NCI-H1048 (cell line): ENCODE measurements at places on chromosomes 2 and 18.

GRCh38 chr2:69287544-69287943 lies 99.5 kb downstream of the GFPT1 start:
- DNase-seq = no peak

DNA sequence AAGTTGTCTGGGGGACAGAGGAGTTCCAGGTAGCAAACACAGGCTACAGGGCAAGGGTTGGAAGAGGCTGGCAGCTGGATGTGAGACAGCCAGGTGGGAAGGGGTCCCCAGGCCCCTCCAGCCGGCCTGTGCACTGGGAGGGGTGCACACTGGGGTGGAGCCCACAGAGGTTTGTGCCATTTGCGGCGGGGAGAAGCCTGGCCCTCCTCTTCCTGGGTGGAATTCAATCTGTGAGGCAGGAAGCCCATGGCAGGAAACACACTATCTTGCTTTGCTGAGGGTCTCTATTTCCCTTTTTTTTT lies 63.3 kb downstream of the PXDN start:
- no peak for DNase-seq

- DNase-seq = no peak
Observed at GRCh38 chr2:241562269-241562891, 3.8 kb downstream of the BOK start.

GRCh38 chr18:45656194-45656770 lies 41.0 kb downstream of the SLC14A2 start:
- no peak for DNase-seq

DNA sequence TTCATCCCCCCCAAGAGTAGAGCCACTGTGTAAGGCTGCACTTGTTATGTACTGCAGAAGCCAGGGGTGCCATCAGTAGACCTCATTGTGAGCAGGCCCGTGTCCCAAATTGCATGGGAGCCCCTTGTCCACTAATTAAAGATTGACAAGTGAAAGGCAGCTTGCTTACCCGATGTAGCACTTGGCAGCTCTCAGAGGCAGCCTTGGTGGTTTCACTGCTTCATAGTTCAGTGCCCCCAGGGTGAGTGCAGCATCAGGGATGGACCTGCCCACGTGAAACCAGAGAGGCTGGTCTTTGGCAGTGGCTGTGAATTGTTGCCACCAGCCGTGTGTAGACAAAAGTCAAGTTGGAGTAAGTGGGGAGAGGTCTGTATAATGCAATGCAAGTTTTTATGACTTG lies 13.3 kb downstream of the TUBB6 start:
- no peak for DNase-seq

GRCh38 chr2:242013771-242014170 lies 144.2 kb downstream of the RTP5 start:
- DNase-seq = no peak

DNA sequence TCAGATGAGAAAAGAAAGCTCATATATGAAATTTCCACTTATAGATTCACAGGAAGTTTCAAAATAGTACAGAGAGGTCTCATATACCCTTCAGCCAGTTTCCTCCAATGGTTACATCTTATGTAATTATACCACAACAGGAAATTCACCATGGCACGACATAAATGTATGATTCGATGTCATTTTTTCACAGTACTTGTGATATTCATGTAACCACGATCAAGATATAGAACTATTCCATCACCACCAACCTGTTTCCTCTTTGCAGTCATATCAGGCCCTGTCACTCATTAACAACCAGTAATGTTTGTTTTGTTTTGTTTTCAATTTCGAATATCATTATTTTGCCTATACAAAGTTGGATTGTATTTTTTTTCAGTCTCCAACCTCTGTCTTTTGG lies 314.3 kb upstream of the POU3F3 start:
- no peak for DNase-seq

DNA sequence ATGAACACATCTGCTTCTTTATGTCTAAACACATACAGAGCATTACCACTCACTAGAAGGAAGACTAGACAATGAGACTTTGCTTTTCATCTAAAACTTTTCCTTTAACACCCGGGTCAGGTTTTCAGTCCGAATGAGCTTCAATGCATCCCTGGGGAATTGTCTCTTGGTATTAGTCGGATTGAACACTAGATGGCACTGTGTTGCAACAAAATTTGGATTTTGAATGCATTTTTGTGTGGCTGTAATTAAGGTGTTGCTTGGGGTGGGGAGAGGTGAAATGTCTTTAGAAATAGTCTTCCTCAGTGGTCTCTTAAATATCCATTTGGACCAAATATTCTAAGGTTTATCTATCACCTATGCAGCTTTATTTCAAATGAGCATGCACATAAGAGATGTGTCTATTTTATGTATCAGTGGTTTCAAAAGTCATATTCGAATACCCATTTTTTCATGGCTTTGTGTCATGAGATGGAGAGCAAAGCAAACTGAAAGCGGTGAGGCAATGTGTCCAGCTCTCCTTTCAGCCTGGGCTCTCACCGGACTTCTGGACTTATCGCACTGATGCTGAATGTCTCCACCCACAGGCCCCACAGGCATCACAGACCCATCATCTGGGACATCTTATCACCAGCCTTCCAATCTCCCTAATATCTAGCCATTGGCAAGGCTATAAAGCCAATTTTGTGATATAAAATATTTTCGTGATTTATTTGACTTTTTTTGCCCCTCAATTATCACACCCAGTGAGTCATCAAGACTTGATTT lies 510.3 kb downstream of the RNF144A start:
- DNase-seq = no peak

DNA sequence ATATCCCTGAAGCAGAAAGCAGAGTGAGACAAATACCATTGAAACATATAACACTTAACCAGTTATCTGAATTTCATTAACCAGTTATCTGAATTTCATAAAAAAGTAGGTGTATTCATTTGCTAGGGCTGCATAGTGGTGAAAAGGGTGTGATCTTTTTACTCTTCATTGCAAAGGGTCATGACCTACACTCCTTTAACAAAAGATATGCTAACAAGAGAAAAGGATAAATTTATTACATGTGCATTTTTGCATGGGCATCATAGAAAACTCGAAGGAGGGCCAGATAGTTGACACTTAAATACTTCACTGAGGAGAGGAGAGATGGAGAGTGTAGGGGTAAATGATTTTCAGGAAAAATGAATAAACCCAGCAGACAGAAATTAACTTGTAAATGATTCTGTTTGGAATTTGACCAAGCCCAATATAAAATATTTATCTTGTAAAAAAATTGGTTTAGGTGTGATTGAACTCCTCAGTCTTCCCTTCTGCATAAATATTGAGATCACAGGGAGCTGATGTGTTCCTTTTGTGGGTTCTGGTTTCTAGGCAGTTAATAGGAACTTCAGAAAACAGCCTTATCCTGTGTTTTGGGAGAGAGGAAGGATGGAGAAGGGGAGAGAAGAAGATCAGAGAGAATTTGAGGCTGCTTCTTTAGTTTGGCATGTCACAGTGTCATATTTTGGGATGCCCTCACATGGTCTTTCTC lies 372.5 kb upstream of the SYT4 start:
- no peak for DNase-seq

DNA sequence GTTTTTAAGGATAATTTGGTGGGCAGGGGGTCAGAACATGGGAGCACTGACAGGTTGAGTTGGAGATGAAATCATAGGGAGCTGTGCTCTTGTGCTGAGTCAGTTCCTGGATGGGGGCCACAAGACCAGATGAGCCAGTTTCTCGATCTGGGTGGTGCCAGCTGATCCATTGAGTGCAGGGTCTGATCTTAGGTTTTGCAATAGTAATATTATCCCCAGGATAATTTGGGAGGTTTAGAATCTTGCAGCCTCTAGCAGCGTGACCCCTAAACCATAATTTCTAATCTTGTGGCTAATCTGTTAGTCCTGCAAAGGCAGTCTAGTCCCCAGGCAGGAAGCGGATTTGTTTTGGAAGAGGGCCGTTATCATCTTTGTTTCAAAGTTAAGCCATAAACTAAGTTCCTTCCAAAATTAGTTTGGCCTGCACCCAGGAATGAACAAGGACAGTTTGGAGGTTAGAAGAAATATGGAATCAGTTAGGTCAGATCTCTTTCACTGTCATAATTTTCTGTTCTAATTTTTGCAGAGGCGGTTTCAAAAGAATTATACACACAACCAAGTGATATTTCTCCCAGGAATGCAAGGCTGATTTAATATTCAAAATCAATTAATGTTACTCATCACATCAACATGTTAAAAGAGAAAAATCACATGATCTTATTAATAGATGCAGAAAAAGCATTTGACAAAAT lies 23.0 kb downstream of the DBI start:
- no peak for DNase-seq

DNA sequence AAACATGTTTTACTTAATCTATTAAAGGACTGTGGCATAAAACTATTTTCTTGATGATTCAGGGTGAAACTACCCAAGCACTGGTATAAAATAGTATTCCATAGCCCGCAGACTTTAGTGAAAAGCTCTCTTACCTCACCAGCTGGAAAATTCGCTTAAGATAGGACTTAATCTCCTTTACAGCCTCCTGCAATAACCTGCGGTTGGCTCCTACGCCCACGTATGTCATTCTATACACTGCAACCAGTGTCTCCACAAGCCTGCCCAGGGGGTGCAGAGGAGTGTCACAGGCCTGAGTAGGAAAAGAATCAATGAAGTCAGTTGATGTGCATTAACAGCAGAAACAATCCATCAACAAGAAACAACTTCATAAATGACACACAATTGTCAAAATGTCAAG lies 11.3 kb upstream of the MPP4 start:
- no peak for DNase-seq

DNA sequence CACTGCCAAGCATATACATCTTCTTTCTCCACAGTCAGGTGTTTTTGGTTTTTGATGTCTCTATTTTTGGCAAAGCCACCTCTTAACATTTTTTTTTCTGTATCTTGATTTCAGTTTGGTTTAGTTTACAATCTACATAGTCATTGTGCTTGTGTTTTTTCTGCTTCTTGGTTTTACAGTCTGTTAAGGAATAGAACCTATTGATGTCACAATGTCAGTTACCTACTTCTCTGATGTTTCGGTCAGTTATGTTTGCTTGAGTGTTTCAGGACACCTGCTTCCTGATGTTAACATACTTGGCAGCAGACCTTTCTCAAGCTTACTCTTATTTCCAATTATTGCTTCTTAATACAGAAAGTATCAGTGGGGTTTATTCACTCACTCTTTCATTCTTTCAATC lies 253.3 kb downstream of the SPAG16 start:
- no peak for DNase-seq

GRCh38 chr2:163703386-163703785 lies 32.4 kb downstream of the FIGN start:
- no peak for DNase-seq

GRCh38 chr2:220980966-220981675 lies 591.0 kb downstream of the EPHA4 start:
- no peak for DNase-seq

GRCh38 chr18:58042826-58043490 lies 1.1 kb upstream of the NEDD4L start:
- no peak for DNase-seq

DNA sequence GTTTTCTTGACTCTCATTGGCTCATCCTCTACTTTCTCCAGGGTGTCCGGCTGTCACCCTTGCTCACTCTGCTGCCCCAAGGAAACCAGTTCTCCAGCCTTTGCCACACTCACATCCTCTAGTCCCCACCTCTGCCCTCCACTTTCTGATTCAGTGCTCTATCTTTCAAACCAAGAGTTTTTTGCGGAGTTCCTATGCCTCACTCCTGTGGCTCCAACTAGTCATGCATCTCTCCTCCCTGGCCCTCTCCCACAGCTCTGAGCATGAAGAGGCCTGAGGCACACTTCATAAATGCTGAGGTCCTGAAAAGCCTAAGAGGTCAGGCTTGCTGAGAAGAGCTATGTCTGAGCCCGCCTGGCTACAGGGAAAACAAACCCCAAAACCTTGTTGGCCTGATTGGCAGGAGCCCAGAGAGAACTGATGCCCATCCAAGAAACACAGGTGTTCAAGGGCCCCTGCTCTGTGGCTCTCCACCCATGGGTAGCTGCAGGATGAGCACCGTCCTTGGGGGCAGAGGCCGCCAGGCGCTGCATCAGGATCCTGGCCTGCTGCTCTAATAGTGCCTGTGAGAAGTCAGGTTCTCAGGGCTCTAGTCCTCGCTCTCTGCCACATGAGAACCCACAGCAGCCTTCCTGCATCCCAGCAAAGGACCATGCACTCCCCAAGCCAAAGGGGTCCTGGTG lies 42.1 kb downstream of the HS1BP3 start:
- DNase-seq = no peak

GRCh38 chr2:240351088-240351741 lies 84.2 kb upstream of the GPC1 start:
- DNase-seq = no peak

GRCh38 chr2:12855508-12855907 lies 138.8 kb downstream of the TRIB2 start:
- DNase-seq = no peak

GRCh38 chr2:216132585-216132984 lies 23.4 kb downstream of the XRCC5 start:
- DNase-seq = no peak

DNA sequence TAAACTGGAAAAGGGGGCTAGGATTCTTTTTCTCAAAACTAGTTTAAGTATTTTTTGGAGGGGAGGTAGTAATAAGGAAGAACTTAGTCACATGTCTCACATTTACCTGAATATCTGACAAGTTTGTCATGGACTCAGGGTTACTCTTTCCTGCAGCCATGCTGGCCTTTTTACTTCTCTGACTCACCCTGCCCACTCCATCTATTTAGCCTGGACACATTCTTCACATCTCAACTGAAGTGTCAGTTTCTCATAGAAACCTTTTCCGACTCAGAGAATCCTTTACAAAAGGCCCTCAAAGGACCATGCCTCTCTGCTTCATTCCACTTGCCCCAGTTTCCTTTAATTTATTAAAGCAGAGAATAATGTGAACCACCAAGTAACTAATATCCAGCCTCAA lies 42.6 kb downstream of the SCN7A start:
- DNase-seq = no peak

DNA sequence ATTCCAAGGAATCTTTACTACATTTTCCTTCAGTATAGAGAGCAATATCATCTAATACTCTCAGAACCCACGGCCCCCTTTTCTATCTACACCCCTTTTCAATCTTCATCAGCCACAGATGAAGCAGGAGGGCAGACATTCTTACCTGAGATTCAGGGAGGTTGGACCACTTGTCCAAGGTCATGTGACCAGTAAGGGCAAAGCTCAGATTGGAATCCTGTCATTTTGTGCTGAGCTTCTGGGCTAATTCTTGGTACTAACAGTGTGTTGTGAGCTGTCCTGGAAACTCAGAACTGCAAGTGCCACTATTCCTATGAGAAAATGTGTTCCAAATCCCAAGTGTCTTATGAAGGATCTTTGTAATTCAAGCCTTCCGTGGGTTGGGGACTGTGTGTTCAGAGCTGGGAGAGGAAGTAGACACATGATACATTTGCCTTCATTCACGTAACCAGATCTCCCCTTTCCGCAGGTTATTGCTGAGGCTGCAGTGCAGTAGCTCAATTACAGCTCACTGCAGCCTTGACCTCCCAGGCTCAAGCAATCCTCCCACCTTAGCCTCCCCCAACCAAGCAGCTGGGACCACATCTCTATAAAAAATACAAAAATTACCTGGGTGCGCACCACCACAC lies 3.3 kb downstream of the CHRNA1 start:
- DNase-seq = no peak

GRCh38 chr2:65957886-65958285 lies 477.0 kb upstream of the MEIS1 start:
- no peak for DNase-seq

- no peak for DNase-seq
Observed at GRCh38 chr2:33859176-33859575, 260.1 kb upstream of the FAM98A start.
